Endothelial cell of coronary artery (primary cell): ENCODE measurements at places on chromosomes 4 and X. TPM values are rescaled to one million over a fixed set of nuclear protein-coding genes. Genes with fewer than 3 reads are reported as not detected.

The DCAF4L1 gene
- 0.09 and 0.19 TPM in 2 replicates for total RNA-seq

The SPOCK3 gene
- 0.09 TPM in 1 of 2 replicates, not detected in the other for total RNA-seq

The VSIG4 gene
- not detected in 2 replicates for total RNA-seq

The ARHGEF6 gene
- 3.6 and 4.8 TPM in 2 replicates for total RNA-seq

The CT45A3 gene
- total RNA-seq: not detected in 2 replicates

The IRS4 gene
- not detected in 2 replicates for total RNA-seq

The GLRA3 gene
- not detected in 2 replicates for total RNA-seq

The NR3C2 gene
- 3.2 and 4.7 TPM in 2 replicates for total RNA-seq

The MFAP3L gene
- 0.36 and 1.4 TPM in 2 replicates for total RNA-seq

The C1QTNF7 gene
- not detected in 2 replicates for total RNA-seq

The HDAC6 gene
- total RNA-seq: 19.4 and 36.7 TPM in 2 replicates

The SMIM43 gene
- 0.27 and 0.38 TPM in 2 replicates for total RNA-seq

The KCTD8 gene
- under 0.01 TPM in 1 of 2 replicates, not detected in the other for total RNA-seq

The TMEM154 gene
- total RNA-seq: 2.3 and 3.9 TPM in 2 replicates
